ENCODE measurements at places on chromosomes 1 and 21.

DNA sequence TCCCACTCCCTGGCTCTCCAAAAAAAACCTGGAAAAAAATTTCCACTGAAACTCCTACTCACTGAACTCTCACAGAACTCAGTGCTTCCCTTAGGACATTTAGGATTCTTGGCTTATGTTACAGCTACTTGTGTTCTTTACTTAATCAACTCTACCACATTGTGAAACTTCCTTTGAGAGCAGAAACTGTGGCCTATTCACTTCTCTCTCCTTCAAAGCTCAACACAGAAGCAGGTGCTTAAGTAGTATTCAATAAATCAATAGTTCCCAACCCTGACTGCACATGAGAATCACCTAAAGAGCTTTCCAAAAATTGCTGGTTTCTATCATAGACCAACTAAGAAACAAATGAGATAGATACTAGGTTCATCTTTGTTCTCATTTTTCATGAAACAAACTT lies 67.9 kb upstream of the DMRTA2 start:
- DNase-seq = no peak

DNA sequence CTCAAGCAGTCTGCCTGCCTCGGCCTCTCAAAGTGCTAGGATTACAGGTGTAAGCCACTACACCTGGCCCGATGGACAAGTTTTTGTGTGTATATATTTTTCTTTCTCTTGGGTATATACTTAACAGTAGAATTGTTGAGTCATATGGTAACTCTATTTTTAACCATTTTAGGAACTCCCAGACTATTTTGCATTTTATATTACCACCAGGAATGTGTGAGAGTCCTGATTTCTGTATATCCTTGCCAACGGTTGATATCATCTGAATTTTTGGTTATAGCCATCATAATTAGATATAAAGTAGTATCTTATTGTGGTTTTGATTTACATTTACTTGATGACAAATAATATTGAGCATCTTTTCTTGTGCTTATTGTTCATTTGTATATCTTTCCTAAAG lies 20.7 kb downstream of the FNBP1L start:
- DNase-seq = no peak

- DNase-seq = no peak
Observed at GRCh38 chr1:31041529-31041928, 24.0 kb downstream of the PUM1 start.

- DNase-seq = no peak
Observed at GRCh38 chr1:39540504-39541031, 36.0 kb downstream of the PABPC4 start.

- DNase-seq = no peak
Observed at GRCh38 chr1:240524356-240525069, 87.4 kb downstream of the GREM2 start.

GRCh38 chr1:173866413-173867115 lies 1.2 kb downstream of the GAS5 start:
- DNase-seq = no peak

- DNase-seq = no peak
Observed at GRCh38 chr1:174678657-174679056, 230.9 kb downstream of the GPR52 start.

DNA sequence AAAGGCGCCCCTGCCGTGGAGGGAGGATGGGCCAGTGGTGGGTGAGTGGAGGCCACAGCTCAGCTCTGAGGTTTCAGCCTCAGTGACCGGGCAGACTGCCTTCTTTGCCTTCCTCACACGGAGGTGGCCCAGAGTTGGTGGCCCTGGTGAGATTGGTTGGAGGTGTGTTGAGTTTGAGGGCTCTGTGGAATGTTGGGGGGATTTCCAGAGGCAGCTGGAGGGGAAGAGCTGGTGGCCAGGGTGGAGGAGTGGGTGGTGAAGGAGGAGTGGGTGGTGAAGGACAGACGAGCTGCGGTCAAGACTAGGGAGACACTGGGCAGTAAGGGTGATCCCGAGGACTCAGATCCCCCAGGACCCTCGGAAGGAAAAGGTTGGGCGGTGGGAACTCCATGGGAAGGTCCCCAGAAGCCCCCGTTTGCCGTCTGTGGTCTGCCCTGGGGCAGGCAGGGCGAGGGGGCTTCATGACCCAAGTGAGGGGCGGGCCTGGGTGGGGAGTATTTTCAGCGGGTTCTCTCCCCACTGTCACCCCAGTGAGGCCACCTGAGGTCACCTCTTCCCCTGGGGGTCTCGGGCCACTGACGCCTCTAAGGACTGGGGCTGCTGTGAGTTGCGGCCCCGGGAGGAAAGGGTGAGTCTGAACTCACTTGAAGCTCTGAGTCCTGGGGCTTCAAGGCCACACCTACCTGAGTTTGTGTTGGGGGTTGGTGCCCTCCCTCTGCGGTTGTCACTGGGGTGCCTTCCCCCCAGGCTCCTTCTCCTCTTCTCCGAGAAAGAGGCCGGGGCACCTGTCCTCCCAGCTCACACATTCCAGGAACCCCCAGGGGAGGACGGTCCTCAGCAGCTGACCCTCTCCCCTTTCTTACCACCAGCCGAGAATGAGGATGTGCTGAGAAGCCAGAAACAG lies 22.7 kb upstream of the PIK3CD start:
- DNase-seq = no peak

- peak; percentile 52 for DNase-seq
Observed at GRCh38 chr1:183837062-183837461, 32.1 kb downstream of the RGL1 start.

- no peak for DNase-seq
Observed at GRCh38 chr1:212207822-212208520, 77.2 kb upstream of the PPP2R5A start.

DNA sequence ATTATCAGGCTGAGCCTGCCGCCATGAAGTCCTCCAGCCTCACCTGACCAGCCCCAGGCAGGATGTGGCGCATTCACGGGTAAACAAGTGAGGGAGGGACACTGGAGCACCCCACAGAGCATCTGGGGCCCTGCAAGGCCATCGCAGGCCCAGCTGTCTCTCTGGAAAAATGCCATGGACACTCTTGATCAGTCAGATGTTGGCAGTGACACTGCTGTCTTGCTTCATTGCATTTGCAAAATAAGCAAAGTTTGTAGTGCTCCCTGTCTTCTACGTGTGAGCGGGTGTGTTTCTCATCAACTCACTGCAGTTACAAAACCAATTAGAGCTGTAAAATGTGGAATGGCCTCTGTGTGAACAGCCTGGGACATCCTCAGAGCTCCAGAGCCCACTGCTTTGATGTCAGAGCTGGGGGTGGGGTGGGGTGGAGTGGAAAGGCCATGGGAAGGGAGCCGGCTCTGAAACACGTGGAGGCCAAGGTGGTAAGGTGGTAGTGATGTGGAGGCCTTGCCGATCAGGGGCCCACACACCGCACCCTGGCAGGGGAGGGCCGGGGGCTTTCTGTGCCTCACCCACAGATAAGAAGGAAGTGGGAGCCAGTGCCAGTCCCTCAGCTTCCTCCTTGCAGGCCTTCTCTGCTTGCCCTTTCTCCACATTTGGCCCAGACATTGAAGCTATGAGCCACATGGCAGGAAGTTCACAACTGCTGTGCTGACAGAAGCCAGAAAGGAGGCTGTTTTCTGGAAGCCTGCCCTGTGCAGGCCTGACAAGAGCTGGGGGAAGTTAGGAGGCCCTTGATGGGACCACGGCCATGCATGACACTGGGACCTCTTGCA lies 254.9 kb downstream of the RHOU start:
- DNase-seq = no peak

All from retina (tissue), 1 donor.